ENCODE measurements at places on chromosomes 6 and 20. TPM values are rescaled to one million over a fixed set of nuclear protein-coding genes. Genes with fewer than 3 reads are reported as not detected.

Gene CTCFL
- polyA plus RNA-seq: not detected

Gene PLAGL2
- 5.6 TPM for polyA plus RNA-seq

Gene HIVEP2
- polyA plus RNA-seq: 2.5 TPM

Gene ANKEF1
- 2.5 TPM for polyA plus RNA-seq

Gene KCNS1
- 1.6 TPM for polyA plus RNA-seq

Gene SRC
- polyA plus RNA-seq: 22.2 TPM

Gene CLDN20
- polyA plus RNA-seq: not detected

Gene IRF4
- not detected for polyA plus RNA-seq

Gene MTFR2
- polyA plus RNA-seq: 10.3 TPM

Gene SOX4
- 9.6 TPM for polyA plus RNA-seq

Gene TMEM244
- not detected for polyA plus RNA-seq

Gene COQ3
- 25.0 TPM for polyA plus RNA-seq

Gene GINS1
- 11.2 TPM for polyA plus RNA-seq

Gene DEFB121
- not detected for polyA plus RNA-seq

Gene CDH22
- not detected for polyA plus RNA-seq

Gene NEU1
- polyA plus RNA-seq: 33.0 TPM

Gene FRS3
- 2.7 TPM for polyA plus RNA-seq

Gene AVP
- not detected for polyA plus RNA-seq

Gene PRICKLE4
- 0.55 TPM for polyA plus RNA-seq

Gene PI16
- not detected for polyA plus RNA-seq

Gene BTN2A1
- polyA plus RNA-seq: 5.9 TPM

Gene TRAPPC3L
- polyA plus RNA-seq: 0.12 TPM

Gene WFDC6
- polyA plus RNA-seq: not detected

Gene ULBP2
- polyA plus RNA-seq: 9.9 TPM

Data from foreskin keratinocyte (primary cell).